ENCODE measurements at places on chromosomes 4 and X.

DNA sequence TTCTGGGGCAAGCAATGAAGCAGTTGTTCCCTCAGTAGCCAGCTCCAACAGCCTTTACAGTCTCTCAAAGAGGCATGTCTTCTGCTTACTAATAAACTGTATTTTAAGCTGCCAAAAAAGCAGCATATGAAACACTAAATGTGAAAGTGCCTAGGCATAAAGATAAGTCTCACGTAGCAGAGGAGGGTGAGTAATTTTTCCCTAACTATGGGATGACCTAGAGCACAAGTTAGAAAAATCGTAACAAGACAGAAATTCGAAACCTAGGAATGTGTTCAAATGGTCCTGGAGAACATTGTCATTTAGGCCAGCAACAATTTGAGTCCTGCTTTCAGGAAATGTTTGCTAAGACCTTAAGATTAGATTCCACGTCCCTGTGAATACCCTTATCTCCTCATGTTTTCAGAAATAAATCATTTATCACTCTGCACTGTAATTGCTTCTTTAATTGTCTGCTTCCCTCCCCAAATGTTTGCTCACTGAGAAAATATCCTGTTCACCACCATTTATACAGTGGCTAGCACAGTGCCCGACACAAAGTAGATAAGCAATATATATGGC is 222.2 kb downstream of the KCNIP4 start:
- no peak for DNase-seq

DNA sequence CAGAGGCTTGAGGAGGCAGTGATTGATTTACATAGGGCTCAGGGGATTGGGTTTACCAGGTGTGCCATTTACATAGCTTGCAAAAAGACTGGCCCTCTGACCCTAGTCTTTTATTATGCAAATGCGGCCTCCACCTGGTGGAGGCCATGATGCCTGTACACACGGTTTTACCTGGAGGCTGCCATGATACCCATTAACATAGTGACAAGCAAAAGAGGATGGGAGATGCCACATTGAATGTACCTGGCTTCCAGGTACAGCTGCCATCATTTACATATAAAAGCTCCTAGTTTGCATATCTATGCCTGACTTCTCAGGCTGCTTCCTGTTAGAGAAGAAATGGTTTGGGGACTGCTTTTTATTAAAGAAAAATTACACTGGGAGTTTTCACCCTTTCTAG is 72.0 kb downstream of the NEXMIF start:
- no peak for DNase-seq

DNA sequence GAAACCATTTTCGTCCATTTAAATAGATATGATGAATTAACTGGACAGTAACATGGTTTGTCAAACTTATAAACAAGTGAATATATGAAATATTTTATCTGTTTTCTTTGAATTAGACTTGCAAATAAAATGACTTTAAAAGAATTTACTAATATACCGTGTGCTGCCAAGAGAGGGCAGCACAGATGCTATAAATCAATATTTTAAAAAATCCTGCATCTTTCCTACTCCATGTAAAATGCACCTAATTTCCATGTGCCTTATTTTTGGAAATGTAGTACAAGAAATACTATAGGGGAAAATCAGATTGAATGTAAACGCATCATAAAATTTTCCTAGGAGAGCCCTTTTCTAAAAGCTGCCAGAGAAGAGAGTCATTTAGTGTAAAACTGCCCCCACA is 62.2 kb downstream of the PRKX start:
- DNase-seq: no peak

GRCh38 chrX:43493756-43494155 is 162.3 kb upstream of the MAOA start:
- DNase-seq: no peak

DNA sequence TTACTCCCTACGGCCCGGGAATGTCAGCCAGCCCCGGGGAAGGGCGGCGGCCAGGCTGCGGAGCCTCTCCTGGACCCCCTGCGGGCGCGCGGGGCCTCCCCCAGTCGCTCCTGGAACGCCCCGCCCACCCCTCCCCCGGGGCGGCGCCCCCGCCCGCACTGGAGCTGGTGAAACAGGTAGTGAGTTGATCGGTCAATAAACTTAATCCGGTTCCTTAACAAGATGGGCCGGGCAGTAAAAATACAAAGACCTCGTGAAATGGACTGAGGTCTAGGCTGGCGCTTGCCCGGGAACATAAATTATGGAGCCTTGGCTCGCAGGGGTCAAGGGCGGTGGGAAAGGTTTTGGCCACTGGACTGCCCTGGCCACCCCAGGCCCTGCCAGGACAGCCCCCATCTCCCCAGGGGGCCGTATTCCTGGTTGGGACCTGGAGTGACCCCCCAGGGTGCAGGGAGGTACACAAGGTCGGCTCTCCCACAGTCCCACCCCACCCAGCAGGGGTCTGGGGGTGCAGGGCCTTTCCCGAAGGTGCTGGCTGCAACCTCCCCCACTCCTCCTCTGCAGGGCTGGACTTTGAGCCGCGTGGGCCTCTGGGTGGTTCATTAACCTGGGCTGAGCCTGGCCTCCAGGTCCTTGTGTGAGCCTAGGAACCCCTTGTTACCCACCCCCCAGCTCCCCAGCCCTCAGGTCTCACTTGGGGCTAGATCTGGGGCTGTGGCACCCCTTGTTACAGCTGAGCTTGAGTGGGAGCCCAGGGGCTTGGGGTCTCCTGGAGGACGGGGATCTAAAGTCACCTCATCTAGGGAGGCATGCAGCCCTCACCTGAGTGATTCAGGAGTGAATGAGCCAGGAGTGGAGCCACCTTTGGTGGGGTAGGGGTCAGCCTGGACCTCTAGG is 2.5 kb downstream of the FGFR3 start:
- DNase-seq: no peak

DNA sequence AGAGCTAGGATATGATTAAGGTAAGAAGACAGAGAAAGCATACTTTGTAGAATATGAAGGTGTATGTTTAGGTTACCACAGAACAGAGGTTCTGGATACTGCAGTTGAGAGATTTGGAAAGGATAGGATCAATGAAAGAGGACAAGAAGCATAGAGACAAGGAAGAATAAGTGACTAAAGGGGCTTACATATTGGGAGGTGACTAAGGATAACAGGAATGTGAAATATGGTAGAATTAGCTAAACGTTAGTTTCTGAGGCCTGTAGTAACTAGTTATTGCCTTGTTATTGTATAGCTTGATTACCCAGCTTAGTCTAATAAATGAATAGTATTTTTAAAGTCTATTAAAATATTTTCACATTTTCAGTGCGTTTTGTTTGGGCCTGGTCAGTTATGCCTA is 38.2 kb downstream of the CENPI start:
- no peak for DNase-seq

- no peak for DNase-seq
These were observed 228.8 kb downstream of the ADGRL3 start for GRCh38 chr4:61428950-61429349.

GRCh38 chr4:89067417-89067816 is 10.4 kb upstream of the FAM13A start:
- DNase-seq: no peak

- no peak for DNase-seq
These were observed 93.5 kb upstream of the AFAP1 start for GRCh38 chr4:8033067-8033755.

DNA sequence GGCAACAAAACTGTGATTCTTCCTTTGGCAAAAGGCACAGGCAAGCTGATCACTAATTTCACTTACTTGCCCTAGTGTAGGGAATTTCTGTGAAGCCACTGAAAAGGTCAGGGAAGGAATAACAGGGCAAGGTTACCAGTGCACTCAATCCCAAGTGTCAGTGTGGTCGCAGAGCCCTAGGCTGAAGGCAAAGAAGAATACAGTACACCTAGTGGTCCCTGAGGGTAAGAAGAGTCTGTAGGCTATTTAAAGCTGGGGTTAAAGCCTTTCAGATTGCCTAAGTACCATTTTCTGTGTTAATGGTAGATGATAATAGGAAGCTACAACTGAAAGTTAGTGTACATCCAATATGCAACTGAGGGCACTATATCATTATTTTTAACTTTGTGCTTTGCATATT is 173.6 kb upstream of the NRK start:
- no peak for DNase-seq

- DNase-seq: no peak
These were observed 872.1 kb downstream of the PCDH7 start for GRCh38 chr4:31592293-31592692.

- no peak for DNase-seq
These were observed 315.4 kb downstream of the CCSER1 start for GRCh38 chr4:90442619-90443018.

GRCh38 chr4:66704243-66704642 is 841.1 kb downstream of the CENPC start:
- no peak for DNase-seq

DNA sequence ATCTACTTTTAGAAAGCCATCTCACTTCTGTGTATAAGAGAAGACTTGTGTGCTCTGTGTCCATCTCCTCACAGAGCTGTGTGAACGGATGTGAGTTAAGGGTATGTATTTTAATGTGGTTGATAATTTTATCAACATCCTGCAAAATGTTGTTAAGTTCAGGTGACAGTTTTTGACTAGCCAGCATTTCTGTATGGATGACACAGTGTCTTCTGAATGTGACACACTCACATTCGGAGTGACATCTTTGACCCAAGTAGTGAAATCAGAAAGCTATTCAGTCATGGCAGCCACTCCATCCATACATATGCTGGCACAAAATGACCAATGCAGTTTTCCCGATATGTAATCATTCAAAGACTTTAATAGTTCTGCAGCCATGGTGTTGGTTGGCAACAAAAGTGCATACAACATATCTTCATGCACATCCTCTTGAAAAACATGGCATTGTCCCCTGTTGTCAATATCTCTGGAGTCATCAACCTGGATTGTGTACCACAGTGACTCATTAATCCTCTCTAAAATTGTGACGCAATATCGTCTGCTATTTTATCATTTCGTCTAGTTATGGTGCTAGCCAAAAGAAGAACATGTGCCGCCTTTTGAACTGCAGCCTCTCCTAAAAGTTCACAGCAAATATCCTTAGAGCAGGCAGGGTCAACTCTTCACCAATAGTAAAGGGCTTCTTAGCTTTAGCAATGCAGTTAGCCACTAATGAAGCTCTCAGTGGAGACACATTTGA is 6.8 kb upstream of the FGF2 start:
- no peak for DNase-seq

GRCh38 chr4:137534516-137534915 is 2.2 kb upstream of the PCDH18 start:
- DNase-seq: no peak

- no peak for DNase-seq
These were observed 934 bp upstream of the SEC31A start for GRCh38 chr4:82891707-82892466.

DNA sequence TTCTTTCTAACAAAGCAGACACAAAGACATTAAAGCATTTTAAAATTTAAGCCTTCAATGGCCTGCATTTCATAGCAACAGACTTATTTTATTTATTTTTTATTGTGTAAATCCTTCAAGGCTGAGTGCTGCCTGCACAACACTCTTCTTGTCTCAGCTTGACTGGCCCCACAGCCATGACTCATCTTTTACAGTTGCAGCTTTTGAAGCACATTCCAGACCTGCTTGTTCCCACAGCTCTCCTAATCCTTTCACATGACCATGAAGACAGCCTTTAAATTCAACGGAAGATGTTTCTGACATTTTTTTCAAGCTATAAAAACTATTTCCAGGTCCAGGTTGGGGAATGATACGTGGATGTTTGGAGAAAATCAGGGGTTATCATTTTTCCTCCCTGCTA is 276.9 kb upstream of the TACR3 start:
- no peak for DNase-seq

DNA sequence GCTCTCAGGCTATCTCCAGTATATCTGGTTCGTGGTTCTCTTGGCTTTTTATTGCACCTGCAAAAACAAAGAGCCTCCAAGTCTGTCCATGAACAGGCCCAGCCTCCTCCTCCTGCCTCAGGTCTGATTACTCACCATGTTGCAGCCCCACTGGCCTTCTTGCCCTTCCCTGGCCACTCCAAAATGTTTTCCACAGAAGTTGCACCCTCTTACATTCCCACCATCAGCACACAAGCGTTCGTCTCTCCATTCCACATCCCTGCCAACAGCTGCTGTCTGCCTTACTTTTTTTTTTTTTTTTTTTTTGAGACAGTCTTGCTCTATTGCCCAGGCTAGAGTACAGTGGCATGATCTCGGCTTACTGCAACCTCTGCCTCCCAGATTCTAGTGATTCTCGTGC is 86.7 kb downstream of the RFC1 start:
- DNase-seq: no peak

- DNase-seq: no peak
These were observed 39.9 kb downstream of the RAB40AL start for GRCh38 chrX:102976793-102977495.

All from activated effector memory CD4-positive, alpha-beta T cell treated with Interleukin-2 at 50 U/mL for 16 hours (primary cell).